Transverse colon (tissue), 4 donors: ENCODE measurements at places on chromosomes 13 and 19. TPM values are rescaled to one million over a fixed set of nuclear protein-coding genes. Genes with fewer than 3 reads are reported as not detected.

MRPS12 gene
- total RNA-seq, result 23.7 TPM

GRCh38 chr13:109869312-109870237, 83.2 kb upstream of the IRS2 start:
- peak overlapping the region; percentile 62 for H3K27ac ChIP-seq
- DNase-seq, result peak; percentile 64
- H3K4me1 ChIP-seq, result peaks cover 5% of the 10 kb centered on the region
- no peaks in the 10 kb centered on the region for H3K27me3 ChIP-seq
- peak overlapping the region; percentile 25 for H3K4me3 ChIP-seq

DNA sequence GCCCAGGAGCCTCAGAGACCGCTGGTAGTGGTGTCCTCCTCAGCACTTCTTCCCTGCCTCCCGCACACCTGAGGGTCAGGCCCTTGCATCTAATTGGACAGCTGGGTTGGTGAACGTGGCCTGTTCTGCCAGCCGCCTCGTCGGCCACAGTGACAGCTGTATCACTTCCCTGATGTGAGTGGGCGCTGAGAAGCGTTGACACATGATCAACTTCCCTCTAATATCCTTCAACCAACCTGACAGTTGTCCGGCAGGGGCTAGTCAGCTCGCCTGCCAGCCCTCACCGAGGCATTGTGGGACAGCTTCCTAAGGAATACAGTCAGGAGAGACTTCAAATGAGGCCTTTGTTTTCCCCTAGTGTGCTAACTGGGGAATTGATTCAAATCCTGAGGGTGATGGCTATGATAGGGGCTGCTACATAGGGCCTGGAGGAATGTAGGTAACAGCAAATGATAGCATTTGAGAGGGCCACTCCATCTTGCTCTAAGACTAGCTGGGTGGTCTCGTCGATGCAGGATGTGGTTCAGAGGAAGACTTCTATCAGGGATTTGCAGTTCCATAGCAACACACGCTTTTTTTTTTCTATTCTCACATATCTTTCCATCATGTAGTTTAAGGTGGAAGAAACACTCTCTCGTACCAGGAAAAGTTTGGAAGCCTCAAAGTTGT, 230.8 kb downstream of the TSHZ3 start:
- no peak overlapping the region for H3K4me3 ChIP-seq
- H3K27ac ChIP-seq, result no peak overlapping the region
- no peaks in the 10 kb centered on the region for H3K36me3 ChIP-seq

ELSPBP1 gene
- not detected for total RNA-seq

MAST1 gene
- 0.82 TPM for total RNA-seq

TNFRSF19 gene
- total RNA-seq, result 0.96 TPM
